Gastrocnemius medialis (tissue), 4 donors: ENCODE measurements at places on chromosomes 5 and 9.
A peak's percentile ranks its signal among the peaks of the same experiment; 100 is the strongest.

GRCh38 chr5:126938466-126938865 lies 91.9 kb downstream of the MARCHF3 start:
- DNase-seq: no peak

DNA sequence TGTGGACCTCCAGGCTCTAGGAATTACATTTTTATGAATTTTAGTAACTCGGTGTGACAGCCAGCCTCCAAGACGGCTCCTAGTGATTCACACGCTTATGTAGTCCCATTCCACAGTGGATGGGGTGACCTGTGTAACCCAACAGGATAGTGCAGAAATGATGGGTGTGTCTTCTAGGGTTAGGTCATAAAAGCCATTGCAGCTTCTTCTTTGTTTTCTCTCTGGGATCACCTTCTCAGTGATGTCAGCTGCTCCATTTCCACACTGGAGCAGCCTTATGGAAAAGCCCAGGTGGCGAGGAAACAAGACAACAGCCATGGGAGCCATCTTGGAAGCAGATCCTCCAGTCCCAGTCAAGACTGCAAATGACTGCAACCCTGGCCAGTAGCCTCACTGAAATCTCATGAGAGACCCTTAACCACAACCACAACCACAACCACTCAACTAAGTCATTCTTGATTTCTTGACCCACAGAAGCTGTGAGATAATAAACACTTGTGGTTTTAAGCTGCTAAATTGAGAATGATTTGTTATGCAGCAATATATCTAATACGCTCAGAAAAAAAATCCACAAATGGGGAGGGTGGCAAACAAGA lies 5.1 kb upstream of the GNPDA1 start:
- DNase-seq: no peak

DNA sequence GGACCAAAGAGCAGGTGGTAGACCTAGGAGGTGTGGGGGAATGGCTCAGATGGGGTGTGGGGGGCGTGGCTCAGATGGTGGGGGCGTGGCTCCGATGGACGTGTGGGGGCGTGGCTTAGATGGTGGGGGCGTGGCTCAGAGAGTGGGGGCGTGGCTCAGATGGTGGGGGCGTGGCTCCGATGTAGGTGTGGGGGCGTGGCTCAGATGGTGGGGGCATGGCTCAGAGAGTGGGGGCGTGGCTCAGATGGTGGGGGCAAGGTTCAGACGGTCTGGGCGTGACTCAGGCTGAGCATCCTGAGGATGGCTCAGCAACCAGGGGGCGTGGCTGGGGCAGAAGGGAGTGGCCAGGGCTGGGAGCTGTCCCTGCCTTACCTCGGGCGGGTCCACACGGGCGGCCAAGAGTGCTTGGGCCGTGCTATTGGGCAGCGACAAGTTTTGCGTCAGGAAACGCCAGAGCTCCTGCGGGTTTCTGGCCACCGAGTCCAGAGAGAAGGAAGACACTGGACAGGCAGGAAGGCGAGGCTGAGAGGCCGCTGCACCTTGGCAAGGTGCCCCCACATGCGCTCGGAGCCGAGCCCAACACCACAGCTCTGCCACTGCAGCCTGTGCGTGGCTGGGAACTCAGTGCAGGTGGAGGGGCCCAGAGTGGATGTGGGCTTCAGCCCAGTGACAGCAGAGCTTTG lies 5.9 kb downstream of the ABCA2 start:
- DNase-seq: peak; percentile 39

- no peak for DNase-seq
These were observed 90.1 kb upstream of the FAM169A start for GRCh38 chr5:74956278-74956677.

GRCh38 chr5:91318724-91319123 lies 64.4 kb downstream of the ARRDC3 start:
- no peak for DNase-seq

DNA sequence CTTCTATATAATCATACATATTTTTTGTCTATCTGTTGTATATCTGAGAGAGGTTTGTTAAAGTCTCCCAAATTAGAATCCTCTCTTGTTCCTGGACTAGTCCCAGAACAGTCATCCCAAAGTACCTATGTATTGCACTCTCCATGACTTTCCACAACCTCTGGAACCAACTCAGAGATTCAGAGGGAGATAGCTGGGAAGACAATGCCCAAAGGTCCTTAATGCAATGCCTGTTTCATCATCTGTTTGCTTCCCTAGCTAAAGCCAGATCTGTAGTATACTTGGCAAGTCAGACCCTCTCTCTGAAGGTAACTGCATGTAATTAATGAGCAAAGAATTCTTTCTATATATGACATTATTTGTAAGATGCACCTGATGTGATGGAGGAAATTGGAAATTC lies 89.4 kb downstream of the ZNF474 start:
- DNase-seq: no peak

GRCh38 chr9:32406046-32406445 lies 21.6 kb downstream of the ACO1 start:
- no peak for DNase-seq

GRCh38 chr5:141951332-141951781 lies 6.6 kb downstream of the PCDH12 start:
- no peak for DNase-seq

GRCh38 chr9:101460965-101461364 lies 25.4 kb upstream of the ALDOB start:
- DNase-seq: no peak

DNA sequence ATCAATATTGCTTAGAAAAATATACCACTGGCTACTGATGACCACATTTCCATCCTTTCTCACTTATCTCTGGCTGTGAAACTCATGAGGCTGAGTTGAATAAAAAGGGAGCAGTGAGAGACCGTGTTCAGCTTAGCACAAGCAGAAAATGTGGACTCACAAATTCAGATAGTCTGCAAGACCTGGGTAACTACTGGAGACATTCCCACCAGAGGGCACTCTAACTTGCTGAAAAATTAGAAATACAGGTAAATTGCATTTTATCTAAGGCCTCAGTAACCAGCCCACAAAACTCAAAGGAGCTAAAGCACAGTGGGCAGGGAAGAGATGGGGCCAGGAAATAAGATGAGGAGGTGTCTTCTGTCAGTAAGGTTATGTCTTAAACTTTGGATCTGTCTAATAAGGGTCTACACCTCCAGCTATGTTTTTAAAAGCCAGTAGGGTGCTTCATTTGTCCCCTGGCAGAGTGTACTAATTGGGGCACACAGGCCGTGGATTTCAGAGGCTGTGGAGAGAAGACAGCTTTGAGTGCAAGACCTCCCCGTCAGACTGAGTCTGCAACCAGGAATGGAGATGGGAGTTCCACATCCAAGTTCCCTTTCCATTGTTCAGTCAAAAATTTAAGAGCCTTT lies 8.7 kb upstream of the NDUFB6 start:
- no peak for DNase-seq

DNA sequence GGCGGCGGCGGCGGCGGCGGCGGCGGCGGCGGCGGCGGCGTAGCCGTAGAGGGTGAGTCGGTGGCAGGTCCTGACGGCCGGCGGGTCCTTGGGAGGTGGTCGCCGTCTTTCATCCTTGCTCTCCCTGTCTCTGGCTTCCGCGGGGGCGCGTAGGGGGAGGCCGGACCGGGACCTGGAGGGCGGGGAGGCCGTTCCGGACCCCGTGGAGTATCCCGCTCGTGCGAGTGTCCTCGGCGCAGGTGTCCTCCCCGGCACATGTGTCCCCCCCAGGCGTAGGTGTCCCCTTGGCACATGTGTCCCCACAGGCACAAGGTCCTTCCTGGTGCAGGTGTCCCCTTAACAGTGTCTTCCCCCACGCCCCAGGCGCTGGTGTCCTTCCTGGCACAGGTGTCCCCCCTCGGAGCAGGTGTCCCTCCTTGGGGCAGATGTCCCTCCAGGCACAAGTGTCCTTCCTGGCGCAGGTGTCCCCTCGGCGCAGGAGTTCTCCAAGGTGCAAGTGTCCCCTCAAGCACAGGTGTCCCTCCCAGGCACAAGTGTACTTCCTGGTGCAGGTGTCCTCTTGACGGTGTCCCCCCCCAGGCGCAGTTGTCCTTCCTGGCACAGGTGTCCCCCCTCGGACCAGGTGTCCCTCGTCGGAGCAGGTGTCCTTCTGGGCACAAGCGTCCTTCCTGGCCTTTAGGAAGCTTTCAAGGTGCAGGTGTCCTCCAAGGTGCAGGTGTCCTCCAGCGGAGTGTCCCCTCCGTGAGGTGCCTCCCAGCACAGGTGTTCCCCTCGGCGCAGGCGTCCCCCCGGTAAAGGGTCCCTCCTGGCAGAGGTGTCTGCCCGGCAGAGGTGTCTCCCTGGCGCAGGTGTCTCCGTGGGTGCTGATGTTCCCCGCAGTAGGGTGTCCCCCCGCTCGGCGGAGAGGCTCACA lies 519 bp downstream of the EXOC3 start:
- DNase-seq: no peak

GRCh38 chr9:93464876-93465275 lies 11.5 kb upstream of the FAM120AOS start:
- DNase-seq: no peak

DNA sequence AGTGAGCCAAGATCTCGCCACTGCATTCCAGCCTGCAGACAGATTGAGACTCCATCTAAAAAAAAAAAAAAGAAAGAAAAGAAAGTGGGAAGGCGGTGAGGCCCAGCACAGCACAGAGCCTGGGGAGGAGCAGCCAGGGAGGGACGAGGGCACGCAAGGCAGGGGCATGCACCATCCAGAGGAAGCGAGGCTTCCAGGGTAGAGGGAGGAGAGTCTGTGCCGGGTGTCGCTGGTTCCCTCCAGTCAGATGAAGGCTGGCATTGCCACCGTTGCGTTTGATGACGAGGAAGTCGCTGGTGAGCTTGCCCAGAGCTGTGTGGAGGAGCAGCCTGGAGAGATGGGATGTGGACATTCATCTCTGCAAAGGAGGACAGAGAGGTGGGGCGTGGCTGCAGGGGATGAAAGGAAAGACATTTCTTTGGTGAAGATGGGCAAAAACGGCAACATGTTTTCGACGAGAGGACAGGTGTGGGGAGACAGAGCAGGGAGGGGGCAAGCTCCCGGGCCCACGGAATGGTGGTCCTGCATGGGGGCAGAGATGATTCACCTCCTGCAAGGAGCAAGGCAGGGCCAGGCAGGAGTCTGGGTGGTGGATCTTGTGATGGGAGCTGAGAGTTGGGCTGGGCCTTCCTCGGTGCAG lies 18.6 kb upstream of the OLFM1 start:
- no peak for DNase-seq

- no peak for DNase-seq
These were observed 513.5 kb downstream of the DMAC1 start for GRCh38 chr9:7286101-7286500.

DNA sequence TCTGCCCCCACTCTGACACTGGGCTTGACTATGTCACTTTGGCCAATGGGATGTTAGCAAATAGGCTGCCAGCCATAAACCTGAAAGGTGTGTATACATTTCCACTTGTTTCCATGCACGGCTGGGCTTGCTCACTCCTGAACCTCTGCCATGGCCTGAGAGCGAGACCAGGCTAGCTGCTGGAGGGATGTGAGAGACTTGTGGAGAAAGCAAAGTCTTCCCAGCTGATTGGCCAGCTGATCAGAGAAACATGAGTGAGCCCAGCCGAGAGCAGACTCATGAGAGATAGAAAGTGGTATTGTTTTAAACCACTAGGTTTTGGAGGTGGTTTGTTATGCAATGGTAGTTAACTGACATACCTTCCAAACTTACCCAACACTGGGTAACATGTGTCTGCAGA lies 13.9 kb downstream of the FAM193B start:
- no peak for DNase-seq

GRCh38 chr9:91945277-91946085 lies 4.5 kb downstream of the ROR2 start:
- no peak for DNase-seq

GRCh38 chr5:63245271-63245670 lies 666.7 kb downstream of the LRRC70 start:
- no peak for DNase-seq

- no peak for DNase-seq
These were observed 126.6 kb downstream of the C9orf152 start for GRCh38 chr9:110081395-110081794.

- DNase-seq: no peak
These were observed 9.1 kb upstream of the SLC27A6 start for GRCh38 chr5:128956164-128956563.

DNA sequence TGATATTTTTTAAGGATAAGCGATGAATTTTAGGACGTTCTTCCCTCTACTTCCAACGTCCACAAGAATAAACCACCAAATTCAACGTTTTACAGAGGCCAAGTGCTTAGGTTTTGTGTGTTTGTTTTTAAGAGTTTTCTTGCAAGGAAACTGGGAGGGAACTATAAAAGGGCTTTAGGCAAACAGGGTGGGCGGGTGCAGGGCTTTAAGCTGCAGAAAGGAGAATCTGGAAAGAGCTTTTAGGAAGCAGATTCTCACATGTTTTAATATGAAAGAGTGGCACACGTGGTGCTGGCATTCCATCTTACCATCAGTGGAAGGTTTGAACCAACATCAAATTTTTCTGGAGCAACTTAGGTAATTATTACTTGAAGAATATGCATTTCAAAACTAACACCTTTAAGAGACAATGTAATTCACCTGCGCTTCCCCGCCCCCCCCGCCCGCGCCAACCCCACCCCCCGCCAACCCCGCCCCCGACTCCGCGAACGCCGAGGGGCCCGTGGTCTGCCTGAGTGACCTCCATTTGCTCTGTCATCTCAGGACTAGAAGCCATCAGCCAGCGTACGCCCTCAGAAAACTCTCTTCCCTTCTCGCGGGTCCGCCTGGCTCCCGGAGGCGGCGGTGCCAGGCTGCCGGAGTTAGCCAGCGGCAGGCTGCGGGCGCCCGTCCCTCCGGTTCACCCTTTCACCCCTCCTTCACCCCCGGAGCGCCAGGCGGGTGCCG lies 911 bp upstream of the PIK3R1 start:
- DNase-seq: no peak
